Tibial nerve (tissue), 4 donors: ENCODE measurements at places on chromosomes 1 and 21. TPM values are rescaled to one million over a fixed set of nuclear protein-coding genes. Genes with fewer than 3 reads are reported as not detected.

- no peaks in the 10 kb centered on the region for H3K27me3 ChIP-seq
- H3K27ac ChIP-seq, result no peak overlapping the region
- DNase-seq, result no peak
Measured at GRCh38 chr1:3886691-3887090, 13.4 kb downstream of the C1orf174 start.

DNA sequence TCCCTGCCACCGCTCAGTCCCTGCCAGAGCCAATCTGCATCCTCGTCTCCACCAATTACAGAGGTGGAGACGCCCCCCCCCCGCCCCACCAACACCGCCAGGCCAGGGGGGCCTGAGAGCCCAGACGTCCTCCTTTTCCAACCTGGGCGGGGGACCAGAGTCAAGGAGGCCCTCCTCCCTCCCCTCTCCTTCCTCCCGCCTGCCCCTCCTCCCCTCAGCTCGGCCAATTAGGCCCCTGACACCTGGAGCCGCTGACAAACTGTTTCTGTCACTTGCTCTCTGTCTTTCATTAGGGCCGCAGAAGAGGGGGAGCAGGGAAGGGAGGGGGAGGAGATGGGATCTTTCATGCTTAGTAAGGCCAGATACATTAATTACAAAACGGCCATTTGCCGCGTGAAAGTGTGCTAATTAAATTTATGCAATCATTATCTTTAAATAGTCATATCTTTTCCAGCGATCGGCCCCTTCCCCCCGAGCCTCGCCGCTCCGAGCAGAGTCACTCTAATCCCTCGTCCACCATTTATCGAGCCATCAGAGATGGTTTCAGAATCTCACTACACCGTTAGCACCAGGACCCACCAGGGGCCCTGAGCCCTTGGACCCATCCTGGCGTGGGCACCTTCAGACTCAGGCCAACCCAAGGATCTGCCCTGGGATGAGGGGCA, 94.7 kb downstream of the PAX7 start:
- H3K27me3 ChIP-seq, result no peaks in the 10 kb centered on the region
- H3K36me3 ChIP-seq, result no peaks in the 10 kb centered on the region
- no peak overlapping the region for H3K4me3 ChIP-seq
- no peak for DNase-seq
- no peaks in the 10 kb centered on the region for H3K4me1 ChIP-seq

- H3K27me3 ChIP-seq, result no peaks in the 10 kb centered on the region
- no peak overlapping the region for H3K27ac ChIP-seq
- no peak overlapping the region for H3K4me3 ChIP-seq
- H3K4me1 ChIP-seq, result peaks cover 19% of the 10 kb centered on the region
- peak; percentile 91 for DNase-seq
- no peaks in the 10 kb centered on the region for H3K36me3 ChIP-seq
Measured at GRCh38 chr1:27044613-27045151, 32.0 kb upstream of the TENT5B start.

- no peak for DNase-seq
- H3K36me3 ChIP-seq, result no peaks in the 10 kb centered on the region
- no peak overlapping the region for H3K27ac ChIP-seq
- H3K4me3 ChIP-seq, result no peak overlapping the region
- no peaks in the 10 kb centered on the region for H3K4me1 ChIP-seq
Measured at GRCh38 chr1:41874903-41875411, 43.8 kb downstream of the HIVEP3 start.

DNA sequence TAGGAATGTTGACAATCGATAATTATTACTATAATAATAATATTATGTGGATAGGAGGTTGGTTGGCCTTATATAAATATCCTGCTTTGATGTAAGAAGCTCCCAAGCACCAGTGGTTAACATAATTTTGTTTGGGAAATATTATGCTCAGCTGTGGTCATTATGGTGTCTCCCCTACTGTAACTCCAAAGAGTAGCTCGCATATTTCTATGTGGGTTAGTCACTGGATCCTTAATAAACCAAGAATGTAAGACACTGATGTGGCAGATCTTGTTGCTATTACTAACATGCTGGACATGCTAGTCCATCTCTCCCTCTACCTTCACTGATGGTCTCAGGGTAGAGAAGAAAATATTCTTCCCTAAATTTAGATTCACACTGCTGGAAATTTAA, 79.2 kb upstream of the RALGPS2 start:
- no peaks in the 10 kb centered on the region for H3K4me1 ChIP-seq
- H3K27me3 ChIP-seq, result no peaks in the 10 kb centered on the region
- H3K4me3 ChIP-seq, result no peak overlapping the region
- H3K36me3 ChIP-seq, result no peaks in the 10 kb centered on the region
- no peak overlapping the region for H3K27ac ChIP-seq

Gene VHLL
- total RNA-seq, result not detected

Gene TSPAN2
- 5.2 TPM for total RNA-seq

GRCh38 chr1:235902677-235903542, 36.2 kb upstream of the LYST start:
- DNase-seq, result no peak
- H3K36me3 ChIP-seq, result no peaks in the 10 kb centered on the region
- H3K27ac ChIP-seq, result no peak overlapping the region
- H3K27me3 ChIP-seq, result no peaks in the 10 kb centered on the region
- no peaks in the 10 kb centered on the region for H3K4me1 ChIP-seq

DNA sequence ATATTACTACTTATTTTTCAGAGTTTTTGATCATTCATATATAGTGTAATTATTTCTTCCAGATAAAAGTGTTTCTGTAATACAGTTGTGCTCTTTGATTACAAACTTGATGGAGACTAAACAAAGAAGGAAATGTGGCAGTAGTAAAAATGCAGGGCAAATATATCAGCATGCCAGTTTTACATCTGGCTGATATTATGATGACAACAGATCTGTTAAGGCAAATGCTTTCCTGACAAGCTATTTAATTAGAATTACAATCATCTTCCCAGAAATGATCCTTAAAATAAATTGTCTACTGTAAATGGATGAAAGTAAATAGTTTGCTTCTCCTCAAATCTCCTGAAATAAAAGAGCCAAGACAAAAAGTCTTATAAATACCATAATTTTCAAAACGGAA, 1659.8 kb downstream of the BRINP3 start:
- H3K27me3 ChIP-seq, result no peaks in the 10 kb centered on the region
- H3K27ac ChIP-seq, result no peak overlapping the region
- no peak for DNase-seq

GRCh38 chr1:3119725-3120124, 50.7 kb downstream of the PRDM16 start:
- H3K27me3 ChIP-seq, result no peaks in the 10 kb centered on the region
- H3K27ac ChIP-seq, result peak overlapping the region; percentile 94
- no peak overlapping the region for H3K4me3 ChIP-seq
- H3K36me3 ChIP-seq, result no peaks in the 10 kb centered on the region

- no peaks in the 10 kb centered on the region for H3K4me1 ChIP-seq
- no peak for DNase-seq
- no peaks in the 10 kb centered on the region for H3K27me3 ChIP-seq
- H3K4me3 ChIP-seq, result no peak overlapping the region
- H3K27ac ChIP-seq, result no peak overlapping the region
Measured at GRCh38 chr1:23129846-23130245, 38.8 kb downstream of the LUZP1 start.

GRCh38 chr21:34877485-34878128, 171.5 kb downstream of the RUNX1 start:
- H3K36me3 ChIP-seq, result no peaks in the 10 kb centered on the region
- no peak overlapping the region for H3K27ac ChIP-seq
- no peak for DNase-seq
- H3K4me1 ChIP-seq, result peaks cover 9% of the 10 kb centered on the region
- H3K27me3 ChIP-seq, result no peaks in the 10 kb centered on the region
